ENCODE measurements at places on chromosomes 4 and X. TPM values are rescaled to one million over a fixed set of nuclear protein-coding genes. Genes with fewer than 3 reads are reported as not detected.

- H3K4me3 ChIP-seq: peak overlapping the region; percentile 52
- peaks cover 10% of the 10 kb centered on the region for H3K4me1 ChIP-seq
- no peaks in the 10 kb centered on the region for H3K27me3 ChIP-seq
- no peaks in the 10 kb centered on the region for H3K36me3 ChIP-seq
- no peak for DNase-seq
- peak overlapping the region; percentile 48 for H3K27ac ChIP-seq
Observed at GRCh38 chrX:48509619-48510018, 827 bp downstream of the PORCN start.

- no peaks in the 10 kb centered on the region for H3K4me1 ChIP-seq
- H3K27ac ChIP-seq: no peak overlapping the region
- no peak for DNase-seq
- H3K4me3 ChIP-seq: no peak overlapping the region
Observed at GRCh38 chr4:112735474-112735951, 98.6 kb downstream of the LARP7 start.

The CCDC149 gene
- 0.07 TPM for total RNA-seq

GRCh38 chr4:13821522-13821921 is 194.0 kb upstream of the BOD1L1 start:
- no peaks in the 10 kb centered on the region for H3K36me3 ChIP-seq
- H3K4me1 ChIP-seq: no peaks in the 10 kb centered on the region
- DNase-seq: no peak
- H3K27me3 ChIP-seq: no peaks in the 10 kb centered on the region

The TSPAN6 gene
- total RNA-seq: 0.33 TPM

- H3K36me3 ChIP-seq: no peaks in the 10 kb centered on the region
- no peak for DNase-seq
- no peak overlapping the region for H3K4me3 ChIP-seq
- H3K27me3 ChIP-seq: no peaks in the 10 kb centered on the region
Observed at GRCh38 chrX:24339911-24340310, 20.5 kb upstream of the SUPT20HL1 start.

DNA sequence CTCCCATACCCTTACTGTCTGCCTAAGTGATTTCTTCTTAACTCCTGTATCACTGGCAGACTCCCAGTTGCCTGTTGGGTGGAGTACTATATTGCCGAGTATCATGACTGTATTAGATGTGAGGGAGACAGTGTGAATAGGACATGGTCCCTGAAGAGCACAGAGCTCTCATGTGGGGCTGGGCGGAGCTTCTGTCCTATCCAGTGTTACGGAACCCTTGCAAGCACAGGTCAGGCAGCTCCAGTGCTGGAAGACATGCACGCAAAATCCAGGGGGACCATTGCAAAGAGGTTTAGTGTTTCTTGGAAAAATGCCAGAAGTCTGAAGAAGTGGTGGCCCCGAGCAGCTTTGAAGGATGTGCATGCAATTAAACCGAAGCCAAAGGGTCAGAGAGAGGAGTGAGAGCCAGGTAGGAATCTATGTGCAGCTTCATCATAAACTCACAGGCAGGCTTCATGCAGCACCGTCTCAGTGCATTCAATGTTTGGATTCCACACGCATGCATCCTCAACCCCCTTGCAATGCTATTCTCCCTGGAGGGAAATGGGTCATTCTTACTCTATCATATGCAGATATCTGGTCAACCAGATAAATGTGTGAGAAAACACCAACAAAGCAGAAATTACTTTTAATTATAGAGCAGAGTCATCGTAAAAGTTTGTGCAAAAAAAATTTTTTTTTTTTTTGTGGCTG is 49.7 kb upstream of the DHRSX start:
- no peak overlapping the region for H3K4me3 ChIP-seq
- H3K4me1 ChIP-seq: no peaks in the 10 kb centered on the region
- DNase-seq: no peak
- H3K27me3 ChIP-seq: no peaks in the 10 kb centered on the region
- no peaks in the 10 kb centered on the region for H3K36me3 ChIP-seq

The TSPAN7 gene
- not detected for total RNA-seq

The SOD3 gene
- not detected for total RNA-seq

GRCh38 chr4:47570816-47571215 is 85.7 kb downstream of the ATP10D start:
- no peaks in the 10 kb centered on the region for H3K4me1 ChIP-seq
- H3K27me3 ChIP-seq: no peaks in the 10 kb centered on the region
- no peak overlapping the region for H3K27ac ChIP-seq
- no peaks in the 10 kb centered on the region for H3K36me3 ChIP-seq
- DNase-seq: no peak

GRCh38 chrX:103175944-103176753 is 38.8 kb upstream of the BEX4 start:
- H3K4me3 ChIP-seq: no peak overlapping the region
- DNase-seq: peak; percentile 16
- H3K27me3 ChIP-seq: no peaks in the 10 kb centered on the region
- no peak overlapping the region for H3K27ac ChIP-seq
- no peaks in the 10 kb centered on the region for H3K36me3 ChIP-seq

The PDK3 gene
- 26.4 TPM for total RNA-seq

The SLC6A14 gene
- not detected for total RNA-seq

DNA sequence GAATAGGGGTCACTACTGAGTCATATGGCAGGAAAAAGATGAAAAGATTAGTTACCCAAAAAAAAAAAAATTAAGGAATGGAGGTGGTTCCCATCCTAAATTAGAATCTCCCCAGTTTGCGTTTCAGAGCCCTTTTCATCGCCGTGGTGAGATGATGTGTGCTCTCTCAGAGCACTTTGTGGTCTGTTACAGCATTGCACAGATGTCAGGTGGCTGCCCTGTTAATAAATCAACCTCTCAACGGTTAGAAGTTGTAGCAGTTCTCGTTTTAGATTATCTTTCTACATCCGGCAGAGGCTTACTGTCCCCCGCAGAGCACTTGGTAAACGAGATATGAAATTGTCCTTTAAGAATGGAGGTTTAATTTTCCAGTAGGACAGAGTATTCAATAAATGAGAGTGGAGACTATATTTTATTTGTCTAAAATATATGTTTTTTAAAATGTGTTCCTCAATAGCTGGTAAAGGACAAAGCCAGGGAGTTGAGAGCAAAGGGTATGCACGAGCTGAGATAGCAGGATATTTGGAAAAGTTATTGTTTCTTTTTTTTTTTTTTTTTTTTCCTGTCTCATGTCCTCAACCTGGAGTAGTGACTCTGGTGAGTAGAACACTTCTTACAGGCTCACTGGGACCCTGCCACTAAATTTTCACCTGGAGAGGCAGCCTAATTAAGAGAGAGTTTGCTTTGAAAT is 26.9 kb downstream of the AFF1 start:
- H3K4me1 ChIP-seq: no peaks in the 10 kb centered on the region
- H3K36me3 ChIP-seq: no peaks in the 10 kb centered on the region
- H3K27me3 ChIP-seq: no peaks in the 10 kb centered on the region
- peak overlapping the region; percentile 12 for H3K27ac ChIP-seq
- DNase-seq: no peak

Data from CD8-positive, alpha-beta memory T cell (primary cell).